ENCODE measurements at places on chromosomes 5 and 9.
A peak's percentile ranks its signal among the peaks of the same experiment; 100 is the strongest.

- no peak for DNase-seq
Measured at GRCh38 chr5:109844695-109845094, 155.0 kb downstream of the MAN2A1 start.

- no peak for DNase-seq
Measured at GRCh38 chr5:71587766-71588532, 809 bp downstream of the MCCC2 start.

DNA sequence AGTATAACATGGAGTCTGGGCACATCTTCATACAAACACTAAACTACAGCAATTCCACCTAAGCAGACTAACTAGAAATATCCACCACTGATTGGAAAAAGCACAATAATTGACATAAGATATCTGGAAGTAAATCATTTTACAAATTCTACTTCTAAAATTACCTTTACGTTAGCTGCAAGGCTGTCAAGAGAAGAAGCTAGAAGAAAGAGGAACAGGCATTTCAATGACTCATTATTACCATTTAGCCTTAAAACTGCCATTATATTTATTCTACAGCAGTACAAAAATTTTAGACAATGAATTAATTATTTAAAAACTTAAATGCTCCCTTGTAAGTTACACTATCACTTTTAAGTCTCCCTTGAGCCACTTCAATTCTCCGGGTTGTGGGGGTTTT is 43.4 kb upstream of the PLPP6 start:
- DNase-seq, result no peak

GRCh38 chr5:31047621-31048020 is 145.9 kb upstream of the CDH6 start:
- no peak for DNase-seq

DNA sequence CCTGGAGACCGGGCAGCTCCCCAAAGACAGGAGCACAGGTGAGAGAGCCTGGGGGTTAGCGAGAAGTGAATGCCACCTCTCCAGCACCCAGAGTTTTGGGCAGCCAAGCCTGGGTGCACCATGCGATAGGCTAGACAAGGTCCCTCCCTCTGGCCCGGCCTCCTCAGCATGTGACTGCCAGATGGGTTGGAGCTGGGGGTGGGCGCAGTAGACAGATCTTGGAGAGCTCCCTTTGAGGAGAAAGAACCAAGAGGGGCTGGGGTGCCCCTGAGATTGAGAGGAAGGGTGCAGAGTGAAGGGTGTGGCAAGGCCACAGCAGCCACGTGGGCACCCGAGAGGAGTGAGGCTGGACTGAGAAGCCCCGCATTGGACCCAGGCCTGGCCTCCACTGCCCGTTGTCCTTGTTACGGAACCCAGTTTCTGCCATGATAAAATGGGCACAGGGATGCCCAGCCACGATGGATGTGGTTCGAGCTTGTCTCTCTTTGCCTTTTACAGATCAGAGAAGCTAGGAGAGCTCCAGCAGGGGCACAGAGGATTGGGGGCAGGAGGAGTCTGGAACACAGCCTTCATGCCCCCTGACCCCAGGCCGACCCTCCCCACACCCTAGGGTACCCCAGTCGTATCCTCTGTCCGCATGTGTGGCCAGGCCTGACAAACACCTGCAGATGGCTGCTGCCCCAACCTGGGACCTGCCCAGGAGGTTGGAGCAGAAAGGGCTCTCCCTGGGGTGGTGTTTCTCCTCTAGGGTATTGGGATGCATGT is 1.4 kb downstream of the TMEM141 start:
- DNase-seq, result no peak

DNA sequence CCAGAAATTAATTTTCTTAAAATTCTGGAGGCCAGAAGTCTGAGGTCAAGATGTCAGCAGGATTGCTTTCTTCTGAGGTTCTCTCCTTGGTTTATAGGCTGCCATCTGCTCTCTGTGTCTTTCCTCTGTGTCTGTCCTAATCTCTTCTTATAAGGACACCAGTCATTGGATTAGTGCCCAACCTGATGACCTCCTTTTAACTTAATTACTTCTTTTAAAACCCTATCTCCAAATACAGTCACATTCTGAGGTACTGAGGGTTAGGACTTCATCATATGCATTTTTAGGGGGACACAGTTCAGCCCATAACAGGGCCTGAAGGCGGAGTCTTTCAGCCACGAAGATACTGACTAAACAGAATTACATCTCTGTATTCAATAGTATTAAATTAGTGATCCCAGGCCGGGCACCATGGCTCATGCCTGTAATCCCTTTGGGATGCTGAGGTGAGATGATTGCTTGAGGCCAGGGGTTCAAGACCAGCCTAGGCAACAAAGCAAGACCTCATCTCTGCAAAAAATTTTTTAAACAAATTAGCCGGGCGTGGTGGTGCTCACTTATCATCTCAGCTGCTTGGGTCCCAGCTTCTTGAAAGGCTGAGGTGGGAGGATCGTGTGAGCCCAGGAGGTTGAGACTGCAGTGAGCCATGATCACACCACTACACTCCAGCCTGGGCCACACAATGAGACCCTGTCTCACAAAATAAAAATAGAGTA is 5.9 kb upstream of the RPS6 start:
- DNase-seq, result no peak

DNA sequence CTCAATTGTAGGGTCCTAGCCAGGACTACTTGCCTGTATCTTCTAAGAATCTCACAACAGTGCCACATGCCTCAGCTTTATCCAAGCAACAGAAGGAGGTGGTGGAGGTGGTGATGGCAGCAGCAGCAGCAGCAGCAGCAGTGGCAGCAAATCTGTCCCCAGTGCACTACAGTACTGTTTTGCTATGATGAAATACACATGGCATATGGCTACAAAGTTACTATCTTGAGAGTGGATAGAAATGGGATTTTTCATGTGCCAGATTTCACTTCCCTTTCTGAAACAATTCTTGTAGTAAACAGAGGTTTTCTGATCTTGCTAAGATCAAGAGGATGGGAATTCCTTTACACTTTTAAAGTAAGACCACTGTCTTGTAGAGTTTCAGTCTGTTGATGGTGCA is 8.1 kb upstream of the CYSTM1 start:
- no peak for DNase-seq

- DNase-seq, result no peak
Measured at GRCh38 chr5:97338729-97339128, 155.7 kb upstream of the RIOK2 start.

DNA sequence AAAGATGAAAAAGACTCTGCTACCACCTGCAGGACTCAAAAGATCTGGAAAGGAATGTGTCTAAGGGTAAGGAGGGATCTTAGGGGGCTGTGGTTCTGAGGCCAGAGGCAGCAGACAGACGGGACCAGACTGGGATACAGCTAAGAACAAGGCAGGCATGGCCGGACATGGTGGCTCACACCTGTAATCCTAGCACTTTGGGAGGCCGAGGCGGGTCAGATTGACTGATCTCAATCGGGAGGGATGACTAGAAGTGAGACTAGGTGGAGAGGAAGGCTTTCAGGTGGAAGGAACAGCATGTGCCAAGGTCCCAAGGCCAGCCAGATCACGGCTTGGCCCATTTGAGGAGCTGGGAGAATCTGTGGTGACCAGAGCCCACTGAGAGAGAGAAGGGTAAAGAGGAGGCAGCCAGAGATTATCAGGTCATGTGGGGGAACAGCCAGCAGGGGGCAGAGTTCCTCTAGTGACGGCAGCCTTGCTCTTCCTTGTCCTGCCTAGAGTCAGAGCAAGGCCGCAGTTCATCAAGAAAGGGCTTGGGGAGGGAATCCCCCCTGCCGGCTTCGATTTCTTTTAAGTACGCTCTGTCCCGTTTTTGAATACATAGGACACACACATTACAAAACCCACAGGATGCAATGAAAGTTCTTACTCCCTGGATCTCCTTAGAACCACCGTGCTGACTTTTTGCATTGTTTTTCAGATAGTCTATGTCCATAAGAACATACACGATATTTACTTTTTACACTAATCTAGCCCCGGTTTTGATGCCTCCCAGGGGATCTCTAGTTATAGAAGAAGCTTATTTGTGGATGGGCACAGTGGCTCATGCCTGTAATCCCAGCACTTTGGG is 2.6 kb upstream of the OLFML2A start:
- peak; percentile 77 for DNase-seq

DNA sequence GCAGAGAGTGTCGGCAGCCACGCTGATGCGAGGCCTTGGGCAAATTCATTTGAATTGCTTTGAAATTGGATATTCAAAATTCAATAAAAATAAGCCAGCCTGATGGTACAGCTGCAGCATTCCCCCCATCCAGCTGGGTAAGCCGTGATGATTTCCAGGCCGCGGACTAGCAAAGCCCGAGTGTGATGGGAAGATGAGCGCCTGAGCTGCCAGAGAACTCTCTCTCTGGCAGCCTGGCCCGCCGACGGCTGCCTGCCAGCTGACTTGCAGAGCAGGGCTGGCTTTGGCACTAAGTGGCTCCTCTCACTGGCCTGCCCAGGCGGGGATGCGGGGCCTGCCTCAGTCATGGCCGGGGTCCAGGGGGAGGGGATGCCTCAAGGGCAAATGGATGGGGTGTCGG is 268.3 kb upstream of the WWC1 start:
- no peak for DNase-seq

DNA sequence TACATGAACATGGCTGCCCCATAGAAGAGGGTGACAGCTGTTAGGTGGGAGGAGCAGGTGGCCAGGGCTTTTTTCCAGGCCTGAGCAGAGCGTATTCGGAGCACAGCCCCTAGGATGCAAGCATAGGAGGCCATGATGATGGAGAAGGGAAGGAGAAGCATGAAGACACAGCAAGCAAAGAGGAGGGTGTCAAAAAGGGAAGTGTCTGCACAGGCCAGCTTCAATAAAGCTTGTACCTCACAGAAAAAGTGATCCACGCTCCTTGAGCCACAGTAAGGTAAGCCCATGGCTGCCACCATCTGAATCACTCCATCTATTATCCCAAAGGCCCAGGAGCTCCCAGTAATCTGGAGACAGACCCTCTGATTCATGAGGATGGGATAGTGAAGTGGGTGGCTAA is 6.4 kb downstream of the OR2V1 start:
- no peak for DNase-seq

DNA sequence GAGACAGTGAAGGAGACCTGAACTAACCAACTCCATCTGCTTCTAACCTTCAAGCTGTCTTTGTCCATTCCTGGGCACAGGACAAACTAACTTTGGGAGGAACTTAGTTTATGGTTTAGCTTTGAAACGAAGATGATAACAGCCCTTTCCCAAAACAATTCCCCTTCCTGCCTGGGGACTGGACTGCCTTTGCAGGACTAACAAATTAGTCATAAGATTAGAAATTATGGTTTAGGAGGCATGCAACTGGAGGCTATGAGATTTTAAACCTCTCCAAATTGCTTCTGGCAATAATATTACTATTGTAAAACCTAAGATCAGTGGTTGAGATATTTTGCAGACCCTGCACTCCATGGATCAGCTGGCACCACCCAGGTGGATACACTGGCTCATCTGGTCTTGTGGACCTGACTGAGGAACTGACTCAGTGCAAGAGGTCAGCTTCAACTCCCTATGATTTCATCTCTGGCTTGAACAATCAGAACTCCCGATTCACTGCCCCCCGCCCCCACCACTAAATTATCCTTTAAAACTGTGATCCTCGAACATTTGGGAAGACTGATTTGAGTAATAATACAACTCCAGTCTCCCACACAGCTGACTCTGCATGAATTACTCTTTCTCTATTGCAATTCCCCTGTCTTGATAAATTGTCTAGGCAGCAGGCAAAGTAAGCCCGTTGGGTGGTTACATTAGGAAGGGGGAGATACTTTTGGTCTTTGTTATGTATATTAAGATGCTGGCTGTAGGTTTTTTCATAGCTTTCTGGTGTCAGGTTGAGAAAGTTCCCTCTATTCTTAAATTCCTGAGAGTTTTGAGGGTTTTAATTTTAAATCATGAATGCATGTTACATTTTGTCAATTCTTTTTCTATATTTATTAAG is 213.3 kb downstream of the TSSK1B start:
- no peak for DNase-seq

DNA sequence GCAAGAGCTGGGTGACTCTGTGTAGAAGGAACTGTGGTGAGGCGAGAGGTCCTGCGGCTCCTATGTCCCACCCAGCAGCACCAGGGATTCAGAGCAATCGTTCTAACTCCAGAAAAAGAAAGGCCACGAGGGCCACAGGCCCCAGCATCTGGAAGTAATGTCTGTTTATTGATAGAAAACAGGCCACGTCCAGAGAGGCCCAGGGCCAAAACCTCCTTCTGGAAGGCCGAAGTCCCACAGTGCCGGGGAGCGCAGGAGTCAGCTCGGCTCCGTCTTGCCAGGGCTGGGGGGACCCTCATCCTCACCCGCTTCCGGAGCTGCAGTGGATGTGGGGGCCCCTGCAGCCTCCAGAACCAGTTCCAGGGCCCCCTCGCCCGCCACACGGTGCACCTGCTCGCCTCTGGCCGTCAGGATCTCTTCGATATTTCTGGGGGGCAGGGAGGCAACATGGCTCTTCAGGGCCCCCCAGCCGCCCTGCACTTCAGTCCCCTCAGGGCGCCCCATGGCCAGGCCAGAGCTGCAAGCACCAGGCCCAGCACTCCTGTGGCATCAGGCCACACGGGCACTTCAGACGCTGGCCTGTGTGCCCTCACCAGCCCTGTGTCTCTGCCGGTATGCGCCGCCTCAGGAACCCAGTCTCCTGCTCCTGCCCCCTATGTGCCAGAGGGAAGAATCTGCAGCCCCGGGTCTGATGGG is 1.6 kb downstream of the DNLZ start:
- DNase-seq, result no peak

GRCh38 chr9:21812946-21813568 is 10.6 kb downstream of the MTAP start:
- DNase-seq, result peak; percentile 43

DNA sequence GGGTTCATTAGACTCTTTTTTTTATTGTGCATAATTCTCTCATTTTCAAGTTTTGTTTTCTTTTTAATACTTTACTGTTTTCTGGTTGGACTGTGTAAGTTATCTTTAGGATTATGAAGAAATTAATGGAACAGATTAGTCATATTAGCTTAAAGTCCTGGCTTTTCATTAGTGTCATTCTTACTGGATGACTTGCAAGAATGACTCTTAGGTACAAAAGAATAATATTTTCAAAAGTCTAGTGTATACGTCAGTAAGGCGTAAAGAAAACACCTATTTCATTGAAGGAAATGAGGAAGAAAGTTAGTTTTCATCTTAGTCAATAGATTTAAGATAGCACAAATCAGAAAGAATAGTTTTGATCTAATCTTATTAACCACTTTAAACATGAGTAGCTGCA is 20.4 kb downstream of the UHRF2 start:
- DNase-seq, result no peak

- DNase-seq, result no peak
Measured at GRCh38 chr5:139809331-139809810, 13.8 kb downstream of the PSD2 start.

DNA sequence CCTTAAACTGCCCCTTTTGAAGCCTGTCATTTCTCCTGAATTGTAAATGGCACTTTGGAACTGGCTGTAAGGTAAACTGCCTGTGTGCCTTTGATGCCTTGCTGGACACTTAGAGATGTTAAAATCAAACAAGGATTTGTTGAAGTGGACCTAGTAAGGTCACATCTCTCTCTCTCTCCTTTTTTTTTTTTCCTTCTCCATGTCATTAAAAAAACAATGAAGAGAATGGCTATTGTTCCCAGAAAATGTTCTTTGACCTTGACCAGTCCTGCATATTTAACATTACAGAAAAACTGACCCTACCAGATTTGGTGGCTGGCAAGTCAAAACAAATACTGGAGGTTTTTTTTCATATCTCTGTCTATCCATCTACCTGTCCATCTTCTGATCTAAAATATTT is 2.9 kb upstream of the DAB2 start:
- no peak for DNase-seq
